Frontal cortex (tissue), 4 donors: ENCODE measurements at places on chromosomes 3 and 15.

- no peak for DNase-seq
Observed at GRCh38 chr3:58092521-58092920, 84.3 kb downstream of the FLNB start.

DNA sequence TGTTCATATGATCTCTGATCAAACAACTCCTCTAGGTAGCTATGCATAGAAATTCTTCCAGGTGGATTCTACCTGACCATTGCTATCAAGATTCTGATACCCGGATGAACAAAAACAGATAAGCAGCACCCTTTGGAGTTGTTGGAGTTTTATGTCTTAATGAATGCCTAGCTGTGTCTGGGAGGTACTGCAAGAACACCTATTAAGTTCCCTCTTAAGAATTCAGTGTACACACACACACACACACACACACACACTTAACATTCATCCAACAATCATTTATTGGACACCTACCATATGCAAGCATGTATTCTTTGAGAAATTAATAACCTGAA is 58.1 kb upstream of the FNDC3B start:
- no peak for DNase-seq

DNA sequence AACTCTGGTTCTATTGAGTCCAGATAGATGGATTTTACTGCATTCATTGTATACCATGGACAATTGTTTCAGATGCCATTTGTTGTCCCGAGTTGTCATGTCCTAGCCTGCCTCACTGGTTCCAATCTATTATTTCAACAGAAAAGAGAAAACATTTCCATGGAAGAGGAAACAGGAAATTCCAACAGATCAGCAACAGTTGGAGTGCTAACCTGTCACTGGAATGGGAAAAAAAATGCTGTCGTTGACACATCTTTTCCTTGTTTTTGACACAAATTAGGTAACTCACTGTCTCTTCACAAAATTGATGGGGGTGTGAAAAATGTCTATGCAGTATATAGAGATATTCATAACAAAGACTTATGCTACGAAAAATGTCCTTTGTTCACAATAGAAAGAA is 432.0 kb upstream of the TBL1XR1 start:
- no peak for DNase-seq

- no peak for DNase-seq
Observed at GRCh38 chr3:194184801-194185200, 48.9 kb downstream of the HES1 start.
